ENCODE measurements at places on chromosomes 11 and 22. TPM values are rescaled to one million over a fixed set of nuclear protein-coding genes. Genes with fewer than 3 reads are reported as not detected.

The UEVLD gene
- 20.7 TPM for total RNA-seq

The HTR3A gene
- total RNA-seq: not detected

The NCR3LG1 gene
- total RNA-seq: 5.8 TPM

The ZNF74 gene
- 17.6 TPM for total RNA-seq

The DDTL gene
- total RNA-seq: 3.5 TPM

The CACNA1I gene
- 0.15 TPM for total RNA-seq

The ENDOD1 gene
- total RNA-seq: 33.0 TPM

The KREMEN1 gene
- total RNA-seq: 15.7 TPM

The RBM4B gene
- total RNA-seq: 33.9 TPM

The VSIG10L2 gene
- 0.18 TPM for total RNA-seq

The YDJC gene
- 26.2 TPM for total RNA-seq

The MOGAT2 gene
- total RNA-seq: not detected

The POU2AF3 gene
- 4.2 TPM for total RNA-seq

The CHRNA10 gene
- total RNA-seq: 0.71 TPM

The NTM gene
- 12.0 TPM for total RNA-seq

The SLC17A6 gene
- total RNA-seq: not detected

The NUDT22 gene
- total RNA-seq: 23.7 TPM

The SAA2 gene
- total RNA-seq: 56.7 TPM

The RASGRP2 gene
- 39.3 TPM for total RNA-seq

The ARFGAP2 gene
- 140 TPM for total RNA-seq

The SCUBE1 gene
- total RNA-seq: 6.2 TPM

The VPREB1 gene
- total RNA-seq: not detected

The GPR83 gene
- not detected for total RNA-seq

The HBG2 gene
- 8.2 TPM for total RNA-seq

The SOX10 gene
- 0.54 TPM for total RNA-seq

The CCDC87 gene
- 0.67 TPM for total RNA-seq

The PCSK7 gene
- 82.5 TPM for total RNA-seq

The ZC3H12C gene
- total RNA-seq: 27.1 TPM

The PIWIL4 gene
- 1.8 TPM for total RNA-seq

The AQP11 gene
- 0.74 TPM for total RNA-seq

The MYOD1 gene
- not detected for total RNA-seq

The RFPL3 gene
- total RNA-seq: not detected

The FIBIN gene
- 11.7 TPM for total RNA-seq

The C22orf31 gene
- total RNA-seq: not detected

The GAL3ST1 gene
- 3.5 TPM for total RNA-seq

The SSTR3 gene
- 0.11 TPM for total RNA-seq

The FBLN1 gene
- 350 TPM for total RNA-seq

The MMP13 gene
- not detected for total RNA-seq

The NLRP6 gene
- total RNA-seq: 2.1 TPM

The CCDC117 gene
- total RNA-seq: 21.4 TPM

The MUC5AC gene
- total RNA-seq: 0.46 TPM

The P2RX3 gene
- not detected for total RNA-seq

The TOMM22 gene
- total RNA-seq: 27.3 TPM

The OR8U1 gene
- total RNA-seq: not detected

The KCNJ11 gene
- 4.5 TPM for total RNA-seq

The PKNOX2 gene
- 9.3 TPM for total RNA-seq

The SLC37A2 gene
- total RNA-seq: 13.2 TPM

The IGLL5 gene
- total RNA-seq: 5.4 TPM

The TMX2 gene
- 55.1 TPM for total RNA-seq

The TMEM191B gene
- total RNA-seq: 8.1 TPM

The ACRV1 gene
- total RNA-seq: not detected

The XKR3 gene
- not detected for total RNA-seq

The CASP1 gene
- total RNA-seq: 38.5 TPM

The TUG1 gene
- total RNA-seq: 147 TPM

The CRYBA4 gene
- not detected for total RNA-seq

The RBMXL2 gene
- 0.37 TPM for total RNA-seq

The NXPE1 gene
- total RNA-seq: not detected

Data from lung (tissue), 17 donors.